ENCODE measurements at places on chromosomes 6 and 20. TPM values are rescaled to one million over a fixed set of nuclear protein-coding genes. Genes with fewer than 3 reads are reported as not detected.

The CD40 gene
- polyA plus RNA-seq = 47.7 TPM

The VSX1 gene
- polyA plus RNA-seq = not detected

The MEI4 gene
- 0.13 TPM for polyA plus RNA-seq

The MAS1 gene
- not detected for polyA plus RNA-seq

The DEF6 gene
- polyA plus RNA-seq = 2.8 TPM

The OR2W1 gene
- polyA plus RNA-seq = not detected
